ENCODE measurements at places on chromosomes 11 and 22. TPM values are rescaled to one million over a fixed set of nuclear protein-coding genes. Genes with fewer than 3 reads are reported as not detected.

DNA sequence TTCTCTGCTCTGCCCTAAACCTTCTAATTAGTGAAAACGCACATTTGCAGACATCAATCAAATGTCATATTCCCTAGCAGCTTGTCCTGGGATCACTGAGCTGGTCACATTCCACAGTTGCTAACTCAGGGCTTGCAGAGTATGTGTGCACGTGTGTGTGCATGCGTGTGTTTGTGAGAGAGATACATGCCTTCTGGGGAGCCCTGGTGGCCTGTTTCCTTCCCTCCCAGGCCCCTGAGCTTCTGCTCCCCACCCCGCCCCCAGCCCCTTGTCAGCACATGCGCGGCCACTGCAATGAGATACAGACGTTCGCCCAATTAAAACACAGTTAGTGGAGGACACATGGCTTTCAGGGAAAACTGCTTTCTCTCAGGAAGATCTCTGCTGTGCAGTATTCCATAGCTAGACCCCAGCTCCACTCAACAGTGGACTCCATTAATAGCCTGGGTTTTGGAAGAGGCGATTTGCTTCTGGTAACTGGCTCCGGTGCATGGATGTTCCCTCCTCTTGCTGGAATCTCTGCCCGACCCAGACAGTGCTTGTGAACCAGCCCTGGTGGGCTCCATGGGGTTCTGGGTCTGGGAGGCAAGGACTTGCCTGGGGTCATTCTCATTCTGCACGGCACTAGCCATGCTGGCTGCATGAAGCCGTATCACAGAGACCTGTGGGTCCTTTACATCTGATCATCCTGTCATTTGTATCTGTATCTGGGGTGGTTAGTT lies 17.7 kb downstream of the LRP5 start:
- H3K4me3 ChIP-seq: no peak overlapping the region
- no peaks in the 10 kb centered on the region for H3K36me3 ChIP-seq
- no peaks in the 10 kb centered on the region for H3K4me1 ChIP-seq
- H3K27me3 ChIP-seq: no peaks in the 10 kb centered on the region
- no peak overlapping the region for H3K27ac ChIP-seq
- DNase-seq: peak; percentile 30

The SCARF2 gene
- total RNA-seq: 45.6 TPM

The GGTLC3 gene
- total RNA-seq: not detected

The MPPED1 gene
- total RNA-seq: not detected

The CCS gene
- 29.5 TPM for total RNA-seq
